ENCODE measurements at places on chromosomes 6 and 20.

- no peak for DNase-seq
These were observed 43.8 kb downstream of the ISM1 start for GRCh38 chr20:13264907-13265306.

- no peak for DNase-seq
These were observed 159.1 kb downstream of the TINAG start for GRCh38 chr6:54467384-54467783.

- no peak for DNase-seq
These were observed 326.5 kb upstream of the RUNX2 start for GRCh38 chr6:45001663-45002062.

GRCh38 chr20:47389867-47390347 lies 33.4 kb upstream of the ZMYND8 start:
- DNase-seq = no peak

GRCh38 chr6:31946370-31946885 lies 533 bp downstream of the CFB start:
- DNase-seq = no peak

DNA sequence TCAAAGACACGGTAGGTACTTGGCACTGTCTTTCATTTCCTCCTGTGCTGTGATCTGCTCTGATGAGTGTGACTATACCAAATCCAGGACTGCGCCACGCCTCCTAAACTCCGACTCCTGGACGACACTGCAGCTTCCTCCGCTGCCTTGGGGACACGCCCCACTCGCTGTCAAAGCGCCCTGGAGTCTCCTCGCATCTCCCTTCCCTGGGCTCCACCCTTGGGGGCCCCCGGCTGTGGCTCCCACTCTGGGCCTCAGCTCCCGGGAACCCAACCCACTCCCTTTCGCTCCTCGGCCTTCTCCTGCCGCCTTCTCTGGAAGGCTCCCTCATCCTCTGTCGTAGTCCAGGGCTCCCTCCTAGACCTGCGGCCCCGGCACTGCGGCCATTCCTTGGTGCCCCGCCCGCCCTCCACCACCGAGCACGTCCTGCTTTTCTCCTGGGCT lies 61.2 kb downstream of the RSPH3 start:
- DNase-seq = peak; percentile 23

DNA sequence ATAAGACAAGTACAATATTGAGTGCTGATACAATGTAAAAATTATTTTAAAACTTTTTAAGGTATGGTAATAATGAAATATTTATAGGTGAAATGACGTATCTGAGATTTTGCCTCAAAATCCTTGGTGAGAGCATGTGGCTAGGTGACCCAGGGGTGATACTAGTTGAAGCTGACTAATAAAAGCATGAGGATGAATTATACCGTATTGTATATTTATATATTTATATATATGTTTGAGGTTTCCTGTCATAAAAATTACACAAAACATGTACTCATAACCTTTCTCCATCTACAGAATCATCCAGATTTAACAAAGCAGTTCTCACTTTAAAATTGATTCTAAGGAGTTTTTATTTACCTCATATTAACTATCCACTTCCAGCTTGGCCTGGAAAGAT lies 358.1 kb downstream of the CDKAL1 start:
- no peak for DNase-seq

DNA sequence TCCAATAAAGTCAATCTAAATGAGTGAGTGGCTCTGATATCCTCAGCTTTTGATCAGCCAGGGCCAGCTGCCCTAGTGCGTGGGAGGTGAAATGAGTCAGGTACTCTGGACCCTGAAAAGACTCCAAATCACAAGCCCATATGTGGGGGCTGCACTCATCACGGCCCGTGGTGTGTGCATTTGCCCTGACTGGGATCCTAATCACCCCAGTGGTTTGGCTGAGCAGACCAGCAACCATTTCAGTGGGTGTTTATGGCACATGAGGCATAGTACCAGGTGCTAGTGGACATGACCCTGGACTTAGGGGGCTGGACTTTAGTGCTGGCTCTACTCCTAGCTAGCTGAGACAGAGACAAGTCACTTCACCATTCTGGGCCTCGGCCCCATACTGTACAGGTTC lies 39.4 kb downstream of the SCML4 start:
- DNase-seq = no peak

DNA sequence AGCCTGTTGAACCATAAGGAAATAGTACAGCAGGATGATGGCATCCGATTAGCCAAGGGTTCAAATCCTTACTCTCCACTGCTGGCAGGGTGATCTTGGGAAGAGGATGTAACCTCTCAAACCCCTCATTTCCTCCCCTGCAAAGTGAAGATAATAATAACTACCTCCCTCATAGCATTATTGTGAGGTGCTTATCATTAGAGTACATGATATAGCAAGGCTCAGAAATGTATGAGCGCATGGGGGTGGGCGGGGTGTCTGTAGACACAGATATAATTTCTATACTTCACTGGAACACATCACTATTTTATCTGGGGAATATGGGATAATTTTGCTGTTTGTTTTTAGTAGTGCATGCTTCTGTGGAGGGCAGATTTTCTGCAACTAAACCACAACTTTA lies 89.8 kb upstream of the LAMP5 start:
- DNase-seq = no peak
